ENCODE measurements at places on chromosomes 5 and 9.

DNA sequence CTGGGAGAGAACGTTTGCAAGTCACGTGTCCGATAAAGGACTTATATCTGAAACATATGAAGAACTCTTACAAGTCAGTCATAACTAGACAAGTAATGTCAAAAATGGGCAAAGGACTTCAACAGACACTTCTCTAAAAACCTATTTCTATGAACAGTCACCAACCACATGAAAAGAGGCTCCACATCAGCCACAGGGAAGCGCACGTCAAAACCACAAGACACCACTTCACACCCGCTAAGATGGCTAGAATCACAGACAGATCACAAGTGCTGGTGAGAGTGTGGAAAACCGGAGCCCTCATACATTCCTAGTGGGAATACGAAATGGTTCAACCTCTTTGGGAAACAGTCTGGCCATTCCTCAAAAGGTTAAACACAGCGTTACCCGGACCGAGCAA, 11.5 kb upstream of the CARD9 start:
- DNase-seq = peak; percentile 33

- no peak for DNase-seq
Measured at GRCh38 chr9:8331507-8332330, 532.1 kb upstream of the DMAC1 start.

- no peak for DNase-seq
Measured at GRCh38 chr9:21265421-21266189, 25.8 kb upstream of the IFNA14 start.

DNA sequence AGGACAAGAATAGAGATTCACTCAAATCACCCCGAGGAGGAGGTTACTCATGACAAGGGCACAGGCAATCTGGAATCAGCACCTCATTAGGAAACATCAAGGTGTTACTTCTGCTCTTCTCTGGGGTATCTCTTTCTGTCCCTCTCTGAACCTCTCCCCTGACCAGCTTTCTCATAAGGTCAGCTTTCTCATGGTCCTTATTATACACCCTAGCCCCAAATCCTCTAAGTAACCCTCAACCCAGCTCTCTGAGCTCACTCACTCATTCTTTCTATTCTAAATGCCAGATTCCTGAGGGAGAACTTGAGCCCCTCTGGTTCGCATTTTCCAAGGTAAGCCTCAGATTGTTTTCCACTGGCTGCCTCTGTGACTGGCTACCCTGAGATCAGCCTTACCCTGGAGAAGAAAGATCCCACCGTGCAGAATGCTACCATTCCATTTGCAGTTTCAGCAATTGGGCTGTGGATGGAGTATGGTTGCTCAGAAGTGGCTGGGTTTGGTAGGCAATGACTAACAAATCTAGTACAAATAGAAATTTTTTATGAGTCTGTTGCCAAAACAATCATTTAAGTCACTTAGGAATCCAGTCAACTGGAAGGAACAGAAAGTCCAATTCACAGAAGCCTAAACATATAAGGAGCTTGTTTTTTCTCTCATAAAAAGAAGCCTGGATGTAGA, 9.0 kb upstream of the TIMD4 start:
- no peak for DNase-seq

GRCh38 chr9:96327694-96328352, 25.8 kb upstream of the HSD17B3 start:
- DNase-seq = peak; percentile 4

GRCh38 chr5:28517691-28518090, 1479.3 kb upstream of the CDH9 start:
- DNase-seq = no peak

GRCh38 chr5:154221371-154221896, 30.9 kb downstream of the GALNT10 start:
- DNase-seq = peak; percentile 14

DNA sequence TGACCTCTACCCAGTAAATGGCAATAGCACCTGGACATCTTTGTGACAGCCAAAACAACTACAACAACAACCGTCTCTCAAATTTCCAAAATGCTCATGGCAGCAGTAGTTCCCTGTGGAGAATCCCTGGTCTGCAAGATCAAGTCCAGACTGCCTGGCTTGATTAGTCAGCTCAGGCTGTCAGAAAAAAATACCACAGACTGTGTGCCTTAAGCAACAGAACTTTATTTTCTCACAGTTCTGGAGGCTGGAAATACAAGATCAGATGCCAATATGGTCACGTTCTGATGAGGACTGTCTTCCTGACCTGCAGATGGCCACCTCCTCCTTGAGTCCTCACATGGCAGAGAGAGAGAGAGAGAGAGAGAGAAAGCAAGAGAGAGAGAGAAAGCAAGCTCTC, 52.3 kb upstream of the MOCS2 start:
- no peak for DNase-seq

DNA sequence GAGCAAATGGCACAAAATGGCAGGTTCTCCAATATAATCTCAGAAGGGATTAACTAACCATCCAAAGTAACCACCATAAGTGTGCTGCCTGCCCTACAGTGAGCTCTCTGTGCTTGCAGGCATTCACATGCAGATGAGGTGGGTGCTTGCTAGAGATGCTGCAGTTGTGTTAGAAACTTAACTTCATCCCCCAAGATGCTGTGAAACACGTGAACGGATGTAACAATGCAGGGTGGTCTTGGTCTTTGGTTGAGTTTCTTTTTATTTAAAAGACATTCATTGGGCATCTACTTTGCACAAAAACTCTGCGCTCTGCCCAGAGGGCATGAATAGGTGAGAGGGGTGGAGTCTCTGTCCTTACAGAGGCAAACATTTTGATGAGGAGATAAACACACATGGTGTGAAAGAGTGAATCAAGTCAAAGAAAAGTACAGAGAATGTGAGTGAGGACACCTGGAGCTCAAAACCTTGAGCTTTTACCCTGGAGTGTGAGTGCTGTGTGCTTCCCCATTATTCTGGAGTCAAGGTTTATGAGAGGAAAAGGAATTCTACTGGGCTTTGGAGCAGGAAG, 143.9 kb upstream of the DAP start:
- DNase-seq = no peak

- no peak for DNase-seq
Measured at GRCh38 chr9:130003943-130004552, 38.9 kb downstream of the FNBP1 start.

- peak; percentile 18 for DNase-seq
Measured at GRCh38 chr9:14313951-14314423, at the start of gene NFIB. Gene NFIB, minus strand, starts transcription at chr9:14314141. Its CDS starts 630 bp downstream, at chr9:14313511.

- DNase-seq = no peak
Measured at GRCh38 chr9:112332674-112332976, 794 bp downstream of the PTBP3 start.

DNA sequence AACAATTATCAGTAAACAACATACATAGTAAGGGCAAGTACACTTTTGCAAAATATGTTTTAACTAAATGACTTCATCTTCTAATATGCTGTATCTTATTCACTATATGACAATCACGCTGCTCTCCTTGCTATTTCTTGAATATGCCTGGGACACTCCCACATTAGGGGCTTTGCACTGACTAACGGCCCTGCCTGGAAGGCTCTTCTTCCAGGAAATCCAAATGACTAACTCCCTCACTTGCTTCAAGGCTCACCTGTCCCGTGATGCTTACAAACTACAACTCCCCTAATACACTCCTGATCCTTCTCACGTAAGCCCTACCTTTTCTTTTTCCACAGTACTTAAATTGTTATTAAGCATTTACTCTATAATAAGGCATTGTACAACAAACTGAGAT, 10.6 kb downstream of the ERP44 start:
- no peak for DNase-seq

GRCh38 chr9:93243112-93243511, 59.2 kb downstream of the WNK2 start:
- no peak for DNase-seq

DNA sequence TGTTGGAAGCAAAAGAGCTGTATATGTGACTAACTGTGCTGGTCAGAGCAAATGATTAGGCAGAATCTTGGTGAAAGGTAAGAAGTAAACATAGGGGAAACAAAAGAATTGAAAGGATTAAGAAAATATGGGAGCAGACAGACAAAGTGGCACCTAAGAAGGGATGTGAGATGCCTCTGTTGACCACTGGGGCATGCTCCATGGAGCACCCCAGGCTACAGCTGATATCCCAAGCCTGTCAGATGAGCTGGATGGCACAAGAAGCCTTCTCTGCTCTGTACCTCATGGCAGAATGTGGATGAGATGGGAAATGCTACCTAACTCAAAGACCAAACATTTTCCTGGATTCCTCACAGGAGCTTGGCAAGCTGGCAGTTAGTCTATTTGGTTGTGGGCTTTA, 89.3 kb upstream of the SLIT3 start:
- no peak for DNase-seq

- no peak for DNase-seq
Measured at GRCh38 chr5:24331531-24331930, 313.2 kb downstream of the CDH10 start.

GRCh38 chr5:82793808-82794419, 283.3 kb downstream of the TMEM167A start:
- no peak for DNase-seq

DNA sequence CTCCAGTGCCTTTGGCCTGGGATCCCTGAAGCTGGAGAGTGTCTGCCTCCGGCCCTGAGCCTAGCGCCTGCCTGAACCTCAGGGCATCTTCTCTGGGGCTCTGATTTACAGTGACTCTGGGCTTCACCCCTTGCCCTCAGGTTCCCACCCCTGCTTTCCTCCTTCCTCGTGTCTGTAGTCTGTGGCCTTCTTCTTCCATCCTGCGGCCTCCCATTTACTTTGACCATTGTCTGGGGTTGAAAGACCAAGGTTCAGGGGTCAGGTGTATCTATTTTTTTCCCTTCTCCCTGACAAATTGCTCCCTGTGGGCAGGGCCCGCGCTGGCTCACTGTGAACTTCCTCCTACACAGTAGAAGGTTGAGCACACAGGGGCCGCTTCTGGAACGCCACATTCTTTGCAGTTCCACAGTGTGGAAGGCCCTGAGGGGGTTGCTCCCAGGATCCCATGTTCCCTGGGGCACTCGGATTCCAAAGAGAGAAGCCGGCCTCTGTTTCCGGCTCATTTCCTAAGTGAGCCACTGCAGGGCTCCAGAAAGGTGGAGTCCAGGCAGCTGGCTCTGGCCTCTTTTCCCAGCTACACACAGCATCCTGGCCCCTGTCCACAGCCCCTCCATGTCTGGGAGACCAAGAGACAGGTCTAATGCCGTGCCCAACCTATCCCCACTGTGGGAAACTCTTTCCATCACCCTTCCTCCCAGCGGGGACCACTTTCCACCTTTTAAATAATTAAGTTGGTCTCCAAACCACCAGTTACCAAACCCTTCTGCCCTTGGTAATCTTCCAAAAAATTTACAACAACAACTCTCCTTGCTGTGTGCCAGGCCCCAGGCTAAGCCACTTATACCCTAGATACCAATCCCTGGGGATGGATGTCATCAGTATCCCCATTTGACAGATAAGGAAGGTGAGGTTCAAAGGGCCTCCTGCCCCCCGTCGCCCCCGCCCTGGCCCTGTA, 140.3 kb upstream of the IER5L start:
- DNase-seq = no peak

- DNase-seq = peak; percentile 30
Measured at GRCh38 chr5:132655821-132656773, 1.9 kb upstream of the IL13 start.

DNA sequence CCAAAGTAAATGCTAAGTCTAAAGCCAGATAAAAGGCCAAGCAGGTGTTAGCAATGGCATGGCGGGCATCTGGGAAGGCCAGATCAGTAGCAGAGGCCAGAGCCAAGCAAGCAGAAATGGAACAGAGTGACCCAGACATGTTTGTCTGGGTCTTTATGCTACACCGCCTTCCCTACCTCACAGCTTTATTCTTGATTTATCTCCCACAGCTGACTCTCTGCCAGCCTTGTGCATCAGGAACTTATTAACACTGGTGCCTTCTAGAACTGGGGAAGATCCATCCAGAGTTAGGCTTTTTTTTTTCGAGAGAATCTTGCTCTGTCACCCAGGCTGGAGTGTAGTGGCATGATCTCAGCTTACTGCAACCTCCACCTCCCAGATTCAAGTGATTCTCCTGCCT, 112.5 kb upstream of the SLC44A1 start:
- DNase-seq = no peak

- DNase-seq = no peak
Measured at GRCh38 chr9:126248680-126249079, 77.9 kb upstream of the MVB12B start.

DNA sequence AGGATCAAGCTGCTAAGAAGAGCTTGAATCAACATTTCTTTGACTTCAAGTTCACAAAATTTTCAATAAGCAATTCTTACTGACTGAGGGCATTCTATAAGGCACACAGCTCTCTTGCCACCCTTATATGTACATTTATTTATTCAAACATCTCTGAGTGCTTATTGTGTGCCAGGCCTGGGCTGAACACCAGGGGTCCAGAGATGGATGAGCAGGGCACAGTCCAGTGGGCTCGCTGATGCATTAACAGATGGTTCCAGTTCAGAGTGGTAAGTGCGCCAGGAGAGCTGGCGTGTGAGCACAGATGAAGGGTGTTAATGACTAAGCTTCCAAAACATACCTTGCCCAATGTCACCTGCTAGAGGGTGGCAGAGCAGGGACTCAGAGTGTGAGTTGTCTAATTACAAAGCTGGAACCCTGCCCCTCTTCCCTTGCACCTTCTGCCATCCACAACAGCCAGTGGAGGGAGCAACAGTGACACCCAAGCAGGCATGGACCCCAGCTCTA, 24.6 kb downstream of the ALG2 start:
- no peak for DNase-seq

DNA sequence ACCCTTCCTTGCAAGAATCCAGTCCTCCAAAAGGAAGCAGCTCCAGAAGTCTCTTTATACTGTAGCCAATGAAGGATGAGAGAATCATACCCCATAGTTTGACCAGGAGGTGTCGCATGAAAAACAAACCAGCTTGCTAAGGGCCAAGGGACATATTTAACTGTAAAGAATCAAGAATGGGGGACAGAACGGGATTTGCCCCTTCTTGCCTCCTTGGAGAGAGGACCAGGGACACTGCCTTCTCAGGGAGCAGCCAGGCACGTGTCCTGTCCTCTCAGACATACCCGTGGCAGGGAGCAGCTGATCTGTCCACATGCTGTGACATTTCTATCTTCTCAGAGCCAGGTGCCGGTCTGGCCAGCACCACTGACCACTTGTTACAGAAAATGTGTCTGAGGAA, 11.7 kb downstream of the PRUNE2 start:
- no peak for DNase-seq

- DNase-seq = no peak
Measured at GRCh38 chr5:176994460-176995121, 12.0 kb downstream of the UIMC1 start.

DNA sequence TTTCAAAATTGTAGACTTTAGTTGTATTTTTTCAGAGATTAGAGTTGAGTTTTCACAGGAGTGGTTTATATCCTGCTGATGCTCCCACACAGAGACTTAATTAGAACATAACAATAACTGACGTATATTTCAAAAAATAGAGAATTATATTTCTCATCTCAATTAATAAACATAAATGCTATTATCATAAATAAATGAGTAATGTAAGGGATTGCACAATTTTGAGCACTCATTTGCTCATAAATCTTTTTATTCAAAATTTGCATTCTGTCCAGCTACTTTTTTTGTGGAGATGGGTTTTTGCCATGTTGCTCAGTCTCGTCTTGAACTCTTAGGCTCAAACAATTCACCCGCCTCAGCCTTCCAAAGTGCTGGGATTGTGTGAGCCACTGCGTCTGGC, 515.7 kb upstream of the RORB start:
- DNase-seq = no peak

- DNase-seq = no peak
Measured at GRCh38 chr5:14296533-14297331, 153.6 kb downstream of the TRIO start.

Data from stimulated activated CD4-positive, alpha-beta T cell treated with anti-CD3 and anti-CD28 coated beads, Interleukin-4, amount 100 ng/mL, for 4 hours (primary cell).